Peyer's patch (tissue), 4 donors: ENCODE measurements at places on chromosomes 3 and 15. TPM values are rescaled to one million over a fixed set of nuclear protein-coding genes. Genes with fewer than 3 reads are reported as not detected.

The ITPKA gene
- 92.6 TPM for total RNA-seq

DNA sequence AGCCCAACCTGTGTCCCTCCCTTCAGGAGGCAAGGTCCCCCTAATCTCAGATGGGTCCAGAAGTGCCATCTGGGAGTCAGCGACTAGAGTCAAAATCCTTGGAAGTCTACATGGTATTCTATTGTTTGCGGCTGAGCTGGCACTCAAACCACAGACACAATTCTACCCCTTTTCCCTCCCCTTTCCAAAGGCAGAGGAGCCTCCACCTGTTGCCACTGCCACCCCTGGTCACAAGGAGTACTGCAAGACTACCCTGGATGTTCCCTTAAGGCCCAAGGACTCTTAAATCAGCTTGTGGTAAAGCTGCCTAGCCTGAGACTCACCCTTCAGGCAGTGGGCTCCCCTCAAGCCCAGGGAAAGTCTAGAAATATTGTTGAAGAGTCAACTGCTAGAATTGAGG, 4.3 kb upstream of the OR5H6 start:
- H3K4me1 ChIP-seq: no peaks in the 10 kb centered on the region
- DNase-seq: no peak
- no peak overlapping the region for H3K4me3 ChIP-seq
- no peak overlapping the region for H3K27ac ChIP-seq
- no peaks in the 10 kb centered on the region for H3K36me3 ChIP-seq

The UPK1B gene
- not detected for total RNA-seq

- no peak overlapping the region for H3K4me3 ChIP-seq
- H3K4me1 ChIP-seq: no peaks in the 10 kb centered on the region
- H3K27me3 ChIP-seq: no peaks in the 10 kb centered on the region
- H3K27ac ChIP-seq: no peak overlapping the region
These were observed 41.9 kb upstream of the XRN1 start for GRCh38 chr3:142489572-142490323.

DNA sequence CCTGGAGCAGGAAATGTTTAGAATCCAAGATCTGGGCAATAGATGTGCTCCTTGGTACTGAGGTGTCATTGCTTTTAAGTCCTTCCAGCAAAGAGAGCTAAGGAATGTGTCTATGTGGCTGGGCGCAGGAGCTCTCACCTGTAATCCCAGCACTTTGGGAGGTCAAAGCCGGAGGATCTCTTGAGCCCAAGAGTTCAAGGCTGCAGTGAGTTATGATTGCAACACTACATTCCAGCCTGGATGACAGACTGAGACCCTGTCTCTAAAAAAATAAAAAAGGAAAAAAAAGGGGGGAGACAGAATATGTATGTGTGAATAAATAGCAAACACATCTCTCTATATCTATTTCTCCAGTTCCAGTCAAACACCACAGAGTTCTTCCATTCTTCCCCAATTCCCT, 4.3 kb upstream of the GPR62 start:
- no peaks in the 10 kb centered on the region for H3K27me3 ChIP-seq
- H3K27ac ChIP-seq: no peak overlapping the region
- H3K36me3 ChIP-seq: no peaks in the 10 kb centered on the region
- peaks cover 7% of the 10 kb centered on the region for H3K4me1 ChIP-seq

DNA sequence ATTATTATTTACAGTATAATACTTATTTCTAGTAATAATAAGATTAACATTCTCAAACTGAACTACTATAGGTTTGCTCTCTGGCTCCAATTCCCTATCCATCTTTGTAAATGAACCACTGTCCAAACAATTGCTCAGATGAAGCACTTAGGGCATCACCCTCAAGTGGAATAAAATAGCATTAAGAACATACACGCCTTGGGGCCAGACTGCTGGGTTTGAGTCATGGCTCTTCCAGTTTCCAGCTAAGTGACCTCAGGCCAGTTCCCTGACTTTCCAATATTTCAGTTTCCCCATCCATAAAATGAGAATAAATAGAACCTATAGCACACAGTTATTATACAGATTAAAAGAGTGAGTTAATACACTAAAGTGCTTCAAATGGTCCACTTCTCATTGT, 507.2 kb downstream of the MAGI1 start:
- no peaks in the 10 kb centered on the region for H3K36me3 ChIP-seq
- no peak overlapping the region for H3K27ac ChIP-seq
- no peaks in the 10 kb centered on the region for H3K27me3 ChIP-seq
- no peaks in the 10 kb centered on the region for H3K4me1 ChIP-seq

- no peak overlapping the region for H3K4me3 ChIP-seq
- no peaks in the 10 kb centered on the region for H3K27me3 ChIP-seq
- no peak overlapping the region for H3K27ac ChIP-seq
- no peaks in the 10 kb centered on the region for H3K36me3 ChIP-seq
These were observed 93.9 kb downstream of the CPN2 start for GRCh38 chr3:194257151-194257621.

The AMIGO3 gene
- total RNA-seq: 3.5 TPM

DNA sequence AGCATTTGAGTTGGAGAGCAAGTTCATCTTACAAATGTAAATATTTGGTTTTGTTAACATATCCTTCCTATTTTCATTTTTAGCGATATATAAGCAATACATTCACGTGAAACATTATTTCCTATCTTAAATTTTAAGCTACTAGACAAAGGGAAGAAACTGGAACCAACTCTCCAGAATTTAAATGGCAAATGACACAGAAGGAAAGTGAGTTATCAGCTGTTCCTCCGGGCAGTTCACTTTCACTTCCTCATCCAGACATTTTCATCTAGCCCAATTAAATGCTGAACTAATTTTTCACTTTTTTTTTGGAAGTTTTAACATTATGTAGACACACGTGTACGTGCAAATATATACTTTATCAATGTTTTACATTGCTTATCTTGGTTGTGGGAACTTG, 58.7 kb downstream of the MORC1 start:
- H3K4me3 ChIP-seq: no peak overlapping the region
- no peaks in the 10 kb centered on the region for H3K36me3 ChIP-seq
- H3K27ac ChIP-seq: no peak overlapping the region
- H3K4me1 ChIP-seq: no peaks in the 10 kb centered on the region

GRCh38 chr15:56725386-56725785, 7.9 kb downstream of the ZNF280D start:
- H3K27ac ChIP-seq: no peak overlapping the region
- H3K27me3 ChIP-seq: no peaks in the 10 kb centered on the region
- H3K4me3 ChIP-seq: no peak overlapping the region
- DNase-seq: no peak
- H3K36me3 ChIP-seq: no peaks in the 10 kb centered on the region

GRCh38 chr3:184592371-184593219, 31.0 kb downstream of the EPHB3 start:
- DNase-seq: no peak
- H3K36me3 ChIP-seq: no peaks in the 10 kb centered on the region
- H3K27ac ChIP-seq: no peak overlapping the region
- no peaks in the 10 kb centered on the region for H3K4me1 ChIP-seq
- H3K27me3 ChIP-seq: no peaks in the 10 kb centered on the region

GRCh38 chr15:100338971-100339444, 2.8 kb downstream of the ADAMTS17 start:
- H3K36me3 ChIP-seq: no peaks in the 10 kb centered on the region
- no peaks in the 10 kb centered on the region for H3K27me3 ChIP-seq
- no peak overlapping the region for H3K27ac ChIP-seq
- no peak overlapping the region for H3K4me3 ChIP-seq
